ENCODE measurements at places on chromosomes 2 and 18. TPM values are rescaled to one million over a fixed set of nuclear protein-coding genes. Genes with fewer than 3 reads are reported as not detected.

Gene KCNS3
- total RNA-seq = 11.6 TPM

Gene IL1R1
- total RNA-seq = 10.9 TPM

Gene MAB21L4
- 0.22 TPM for total RNA-seq

Gene PIEZO2
- total RNA-seq = 110 TPM

Gene TTN
- total RNA-seq = 4.5 TPM

Measured in spinal cord (tissue), 10 donors.